ENCODE measurements at places on chromosomes 1 and 21.

GRCh38 chr1:243883551-243883950 lies 33.5 kb upstream of the AKT3 start:
- no peak for DNase-seq

DNA sequence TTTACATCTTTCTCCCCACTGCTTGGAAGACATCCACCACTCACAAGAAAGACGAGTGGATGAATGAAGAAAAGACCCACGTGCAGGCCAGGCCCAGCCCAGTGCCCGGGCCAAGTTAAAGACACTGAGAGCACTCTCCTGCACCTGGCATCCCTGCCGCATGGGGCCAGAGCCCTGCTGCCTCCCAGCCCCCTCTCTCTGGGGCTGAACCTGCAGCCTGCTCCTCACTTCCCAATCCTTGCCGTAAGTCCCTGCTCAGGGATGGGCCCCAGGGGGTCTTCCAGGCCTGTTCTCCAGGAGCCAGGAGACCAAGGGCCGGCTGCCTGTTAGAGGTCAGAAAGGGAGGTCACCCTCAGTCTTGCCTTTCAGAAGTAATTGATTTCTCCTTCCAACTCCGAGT lies 168.5 kb upstream of the ZC3H12A start:
- DNase-seq: no peak

- DNase-seq: no peak
Observed at GRCh38 chr1:118158924-118159323, 26.1 kb downstream of the SPAG17 start.

- DNase-seq: no peak
Observed at GRCh38 chr1:28417441-28417922, 47.9 kb downstream of the PHACTR4 start.

DNA sequence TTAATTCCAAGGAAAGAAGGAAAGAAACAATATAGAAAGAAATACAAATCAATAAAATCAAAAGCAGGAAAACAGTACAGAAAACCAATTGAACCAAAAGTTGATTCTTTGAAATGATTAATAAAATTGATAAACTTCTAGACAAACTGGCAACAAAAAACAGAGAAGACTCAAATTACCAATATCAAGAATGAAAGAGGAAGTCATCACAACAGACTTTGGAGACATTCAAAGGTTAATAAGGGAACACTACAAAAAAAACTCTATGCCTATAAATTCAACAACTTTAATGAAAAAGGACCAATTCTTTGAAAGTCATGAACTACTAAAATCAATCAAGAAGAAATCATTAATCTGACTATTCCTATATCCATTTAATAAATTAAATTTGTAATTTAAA lies 329.3 kb upstream of the NR5A2 start:
- DNase-seq: no peak

- DNase-seq: no peak
Observed at GRCh38 chr1:208136459-208137182, 107.6 kb downstream of the PLXNA2 start.
